NCI-H526 treated with DMSO at 0.1 percent for 48 hours (cell line): ENCODE measurements at places on chromosomes 4 and X.
A peak's percentile ranks its signal among the peaks of the same experiment; 100 is the strongest.

GRCh38 chrX:3771766-3772165 is 58.3 kb upstream of the PRKX start:
- no peak for DNase-seq

- no peak for DNase-seq
These were observed 136.5 kb upstream of the CPEB2 start for GRCh38 chr4:14865804-14866203.

DNA sequence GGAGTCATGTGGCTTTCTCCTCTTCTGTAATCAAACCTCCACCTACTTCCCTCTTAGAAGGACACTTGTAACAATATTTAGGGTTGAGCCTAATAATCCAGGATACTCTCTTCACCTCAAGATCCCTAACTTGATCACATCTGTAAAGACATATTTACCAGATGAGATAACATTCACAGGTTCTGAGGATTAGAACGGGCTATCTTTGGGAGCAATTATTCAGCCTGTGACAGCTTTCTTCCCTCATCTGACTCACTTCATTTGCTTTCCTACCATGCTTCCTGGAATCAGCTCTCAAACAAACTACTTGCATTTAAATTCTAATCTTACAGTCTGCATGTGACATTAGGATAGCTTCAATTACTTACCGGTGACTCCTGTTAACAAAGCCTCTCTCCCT is 133.5 kb upstream of the NDST3 start:
- DNase-seq = no peak

DNA sequence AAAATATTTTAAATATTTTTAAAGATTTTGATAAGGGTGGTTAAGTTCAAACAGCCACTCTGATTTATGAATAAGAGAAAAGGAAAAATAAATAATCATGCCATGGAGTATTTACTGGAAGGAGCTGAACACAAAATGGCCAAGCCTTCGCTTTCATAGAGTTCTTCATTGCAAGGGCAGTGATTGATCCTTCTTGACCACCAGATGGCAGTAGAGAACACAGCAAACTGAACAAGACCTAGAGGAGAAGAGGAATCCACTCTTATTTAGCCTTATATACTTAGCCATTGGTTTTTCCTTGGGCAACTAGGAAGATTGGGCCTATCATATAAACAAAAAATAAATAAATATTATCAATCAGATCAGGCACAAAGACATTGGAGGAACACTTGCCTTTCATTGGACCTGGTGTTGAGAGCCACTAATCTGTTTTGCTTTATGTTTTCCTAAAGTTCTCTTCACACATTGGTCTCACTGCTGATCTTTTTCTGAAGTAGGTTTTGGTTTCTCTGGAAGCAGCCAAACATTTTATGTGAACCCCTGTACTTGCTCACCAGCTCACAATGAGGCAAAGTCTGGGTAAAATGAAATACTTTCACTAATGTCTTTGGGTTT is 58.1 kb upstream of the PARM1 start:
- peak; percentile 29 for DNase-seq

DNA sequence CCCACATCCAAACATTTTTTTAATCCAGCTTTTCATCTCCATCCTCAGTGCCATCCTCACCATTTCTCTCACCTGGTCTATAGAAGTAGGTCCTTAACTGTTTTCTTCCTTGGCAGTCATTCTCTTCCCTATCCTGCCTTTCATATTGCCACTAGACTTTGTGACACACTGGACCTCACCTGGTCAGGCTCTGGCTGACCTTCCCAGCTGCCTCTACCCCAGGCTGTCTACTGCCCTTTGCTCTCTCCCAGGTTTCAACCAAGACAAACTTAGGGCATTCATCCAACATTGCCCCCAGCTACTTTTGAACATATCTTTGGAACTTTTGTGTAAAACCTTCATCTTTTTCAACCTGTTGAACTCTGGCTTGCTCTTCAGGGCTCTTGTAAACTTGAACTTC is 39.8 kb downstream of the TRAPPC11 start:
- DNase-seq = no peak

- DNase-seq = no peak
These were observed 140.0 kb downstream of the COL4A6 start for GRCh38 chrX:108298165-108298602.

GRCh38 chr4:73908965-73909364 is 39.8 kb downstream of the CXCL1 start:
- no peak for DNase-seq

GRCh38 chr4:42954963-42955669 is 62.6 kb downstream of the GRXCR1 start:
- DNase-seq = no peak

DNA sequence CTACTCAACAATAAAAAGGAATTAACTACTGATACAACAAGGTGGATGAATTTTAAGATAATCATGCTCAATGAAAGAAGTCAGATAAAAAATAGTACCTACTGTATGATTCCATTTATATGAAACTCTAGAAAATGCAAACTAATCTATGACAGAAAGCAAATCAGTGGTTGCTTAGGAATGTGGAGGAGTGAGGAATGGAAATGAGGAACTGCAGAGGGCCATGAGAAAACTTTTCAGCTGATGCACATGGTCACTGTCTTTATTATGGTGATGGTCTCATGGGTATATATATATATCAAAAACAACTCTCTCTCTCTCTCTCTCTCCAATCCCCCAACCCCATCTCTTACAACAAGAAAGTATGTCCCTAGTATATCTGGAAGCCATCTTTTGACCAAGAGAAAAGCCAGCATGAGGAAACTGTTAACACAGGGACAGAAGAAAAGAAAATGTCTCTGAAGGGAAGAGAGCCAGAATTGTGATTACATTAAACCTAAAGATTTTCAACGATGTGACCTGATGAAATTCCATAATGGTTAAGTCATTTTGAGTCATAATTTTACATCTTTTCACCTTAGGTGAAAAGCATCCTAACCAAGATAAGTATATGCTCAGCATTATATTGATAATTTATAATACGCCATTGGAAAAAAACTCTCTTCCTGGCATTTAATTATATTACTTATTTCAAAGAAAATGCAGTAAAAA is 8.5 kb upstream of the NFKB1 start:
- DNase-seq = no peak

DNA sequence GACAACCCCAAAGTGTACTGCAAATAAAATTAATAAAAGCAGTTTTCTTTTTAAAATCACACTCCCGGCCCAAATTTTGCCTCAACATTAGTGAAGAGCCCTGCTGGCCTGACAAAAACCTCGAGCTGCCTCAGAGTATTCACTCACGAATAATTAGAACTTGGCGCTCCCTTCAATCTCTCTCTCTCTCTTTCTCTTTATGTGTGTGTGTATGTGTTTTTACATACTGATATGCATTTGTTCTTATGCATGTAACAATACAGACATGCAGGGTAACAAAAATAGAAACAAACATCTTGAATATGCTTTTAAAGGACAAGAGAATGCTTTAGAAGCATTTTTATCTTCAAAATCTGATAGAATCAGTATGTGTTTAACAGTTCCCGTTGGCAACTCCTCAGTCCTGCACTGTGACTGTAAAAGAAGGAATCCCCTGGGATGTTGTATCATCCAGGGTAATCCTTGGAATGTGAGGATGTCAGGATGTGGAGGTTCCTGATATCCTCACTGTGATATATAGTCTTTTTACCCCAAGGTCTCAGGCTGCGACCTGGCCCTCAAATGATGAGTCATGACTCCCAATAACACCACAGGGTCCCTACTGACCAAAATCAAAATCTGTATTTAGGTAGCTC is 53.0 kb downstream of the PTCHD1 start:
- DNase-seq = no peak

- DNase-seq = no peak
These were observed 136.5 kb downstream of the CEP135 start for GRCh38 chr4:56085275-56085674.

DNA sequence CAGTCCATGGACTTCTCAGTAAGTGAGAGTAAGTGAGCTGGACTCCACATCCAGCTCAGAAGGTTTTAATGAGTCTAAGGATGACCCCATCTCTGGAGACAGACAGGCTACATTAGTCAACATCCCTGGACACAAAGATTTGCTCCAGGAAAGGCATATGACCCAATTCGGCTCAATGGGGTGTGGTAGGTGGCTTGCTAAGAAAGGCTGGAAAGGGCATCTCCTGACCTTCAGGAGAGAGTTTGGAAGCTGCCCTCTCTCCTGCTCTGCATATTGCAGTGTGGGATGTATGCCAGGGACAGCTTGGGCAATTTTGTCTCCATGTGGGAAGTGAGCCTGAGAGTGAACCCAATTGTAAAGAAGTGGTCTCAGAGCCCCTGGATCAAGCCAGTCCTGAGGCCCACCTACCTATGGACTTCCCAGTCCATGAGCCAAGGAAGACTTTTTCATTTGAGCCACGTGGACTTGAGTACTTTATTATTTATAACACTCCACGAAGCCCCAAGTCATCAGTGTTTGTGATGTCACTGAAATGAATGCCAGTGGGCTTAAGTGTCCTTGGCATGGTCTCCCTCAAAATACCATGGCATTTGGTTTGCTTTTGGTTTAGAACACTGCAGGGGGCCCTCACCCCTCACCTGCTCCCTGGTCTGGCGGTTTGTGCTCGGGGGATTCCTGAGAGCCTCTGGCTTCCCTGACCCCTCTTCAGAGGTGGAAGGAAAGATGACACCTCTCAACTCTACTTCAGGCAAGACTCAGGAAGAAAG is 10.4 kb upstream of the ABLIM2 start:
- DNase-seq = no peak

DNA sequence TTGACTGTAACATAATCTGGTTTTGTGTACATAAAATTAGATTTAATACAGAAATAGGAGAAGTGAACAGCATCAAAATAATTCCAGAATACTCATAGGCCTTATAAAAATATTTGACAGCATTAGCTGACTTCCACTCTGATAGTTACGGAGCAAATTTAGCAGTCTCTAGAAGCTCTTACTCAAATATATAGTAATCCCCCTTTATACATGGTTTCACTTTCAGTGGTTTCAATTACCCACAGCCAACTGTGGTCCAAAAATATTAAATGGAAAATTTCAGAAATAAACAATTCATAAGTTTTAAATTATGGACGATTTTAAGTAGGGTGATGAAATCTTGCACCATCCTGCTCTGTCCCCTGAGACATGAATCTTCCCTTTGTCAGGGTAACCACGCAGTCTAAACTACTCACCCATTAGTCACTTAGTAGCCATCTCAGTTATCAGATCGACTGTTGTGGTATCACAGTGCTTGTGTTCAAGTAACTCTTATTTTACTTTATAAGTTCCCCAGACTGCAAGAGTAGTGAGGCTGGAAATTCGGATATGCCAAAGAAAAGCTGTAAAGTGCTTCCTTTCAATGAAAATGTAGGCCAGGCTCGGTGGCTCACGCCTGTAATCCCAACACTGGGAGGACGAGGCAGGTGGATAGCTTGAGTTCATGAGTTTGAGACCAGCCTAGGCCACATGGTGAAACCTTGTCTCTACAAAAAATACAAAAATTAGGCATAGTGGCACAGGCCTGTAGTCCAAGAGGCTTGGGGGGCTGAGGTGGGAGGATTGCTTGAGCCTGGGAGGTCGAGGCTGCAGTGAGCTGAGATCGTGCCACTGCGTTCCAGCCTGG is 17.2 kb upstream of the RTL9 start:
- no peak for DNase-seq

- no peak for DNase-seq
These were observed 31.1 kb upstream of the CYLC1 start for GRCh38 chrX:83829874-83830273.

- no peak for DNase-seq
These were observed 44.6 kb downstream of the ARHGEF9 start for GRCh38 chrX:63740382-63740781.

GRCh38 chr4:74413265-74413664 is 31.7 kb upstream of the AREG start:
- DNase-seq = no peak

DNA sequence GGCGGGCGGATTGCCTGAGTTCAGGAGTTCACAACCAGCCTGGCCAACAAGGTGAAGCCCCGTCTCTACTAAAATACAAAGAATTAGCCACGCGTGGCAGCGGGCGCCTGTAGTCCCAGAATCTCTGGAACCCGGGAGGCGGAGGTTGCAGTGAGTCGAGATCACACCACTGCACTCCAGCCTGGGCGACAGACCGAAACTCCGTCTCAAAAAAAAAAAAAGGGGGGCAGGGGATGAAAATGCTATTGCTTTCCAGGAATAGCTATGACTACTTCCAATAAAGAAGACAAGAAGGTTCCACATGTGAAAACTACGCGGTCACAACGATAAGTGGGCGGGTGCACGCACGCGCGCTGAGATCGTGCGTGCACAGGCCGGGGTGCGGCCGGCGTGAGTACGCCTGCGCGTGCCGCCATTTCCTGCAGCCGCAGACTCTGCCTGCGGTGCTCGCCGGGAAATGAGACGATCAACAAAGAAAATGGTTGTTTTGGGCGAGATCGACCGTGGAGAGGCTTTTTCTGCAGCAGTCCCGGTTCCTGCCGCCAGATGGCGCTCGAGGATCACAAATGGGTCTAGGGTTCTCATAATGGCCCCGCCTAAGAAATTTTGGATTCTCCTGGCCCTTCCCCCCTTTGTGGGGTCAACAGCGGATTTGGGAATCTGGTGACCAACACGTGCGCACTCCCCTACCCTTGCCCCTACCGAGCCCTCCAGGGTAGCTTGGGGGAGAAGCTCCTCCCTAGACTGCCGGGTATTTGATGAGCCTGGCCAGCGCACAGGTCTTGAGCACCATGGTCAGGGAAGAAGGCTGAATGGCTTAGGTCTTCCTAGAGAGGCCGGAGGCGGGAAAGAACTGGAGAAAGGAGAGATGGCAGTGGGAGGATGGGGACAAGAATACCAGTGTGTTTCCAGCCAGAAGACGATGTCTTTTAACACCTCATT is 35.1 kb downstream of the PNMA5 start:
- peak; percentile 64 for DNase-seq

GRCh38 chr4:56655627-56656345 is 25.3 kb downstream of the HOPX start:
- no peak for DNase-seq

- DNase-seq = no peak
These were observed 3.7 kb upstream of the IL13RA2 start for GRCh38 chrX:115021121-115021520.

- DNase-seq = no peak
These were observed 113.4 kb downstream of the SCLT1 start for GRCh38 chr4:128979934-128980333.

DNA sequence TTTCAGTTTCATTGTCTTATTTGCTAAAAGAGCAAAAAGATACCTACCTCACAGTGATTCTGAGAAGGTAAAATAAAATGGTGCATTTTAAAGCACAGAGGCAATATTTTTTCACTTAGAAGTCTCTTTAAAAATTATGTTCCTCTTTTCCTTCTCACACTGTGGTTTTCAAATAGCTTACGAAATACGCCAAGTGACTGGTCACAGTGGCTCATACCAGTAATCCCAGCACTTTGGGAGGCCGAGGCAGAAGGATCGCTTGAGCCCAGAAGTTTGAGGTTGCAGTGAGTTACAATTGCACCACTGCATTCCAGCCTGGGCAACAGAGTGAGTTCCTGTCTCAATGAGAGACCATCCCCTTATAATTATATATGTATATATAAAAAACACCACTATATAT is 372.6 kb downstream of the FBXO8 start:
- DNase-seq = no peak

GRCh38 chr4:76723924-76724323 is 174.0 kb downstream of the SOWAHB start:
- DNase-seq = no peak

- DNase-seq = no peak
These were observed 272.7 kb upstream of the PCDH18 start for GRCh38 chr4:137804906-137805495.
